Gastrocnemius medialis (tissue), 4 donors: ENCODE measurements at places on chromosomes 3 and 15. TPM values are rescaled to one million over a fixed set of nuclear protein-coding genes. Genes with fewer than 3 reads are reported as not detected.

The GABRR3 gene
- not detected for total RNA-seq

- H3K27me3 ChIP-seq: peaks cover 3% of the 10 kb centered on the region
- no peak overlapping the region for H3K4me3 ChIP-seq
- no peaks in the 10 kb centered on the region for H3K4me1 ChIP-seq
- H3K36me3 ChIP-seq: no peaks in the 10 kb centered on the region
Measured at GRCh38 chr3:72641072-72641471, 207.2 kb downstream of the SHQ1 start.

- no peaks in the 10 kb centered on the region for H3K36me3 ChIP-seq
- DNase-seq: no peak
- H3K27me3 ChIP-seq: no peaks in the 10 kb centered on the region
- peaks cover 46% of the 10 kb centered on the region for H3K4me1 ChIP-seq
- no peak overlapping the region for H3K4me3 ChIP-seq
- H3K27ac ChIP-seq: peak overlapping the region; percentile 82
Measured at GRCh38 chr3:188287339-188287738, 133.4 kb downstream of the LPP start.

- peak; percentile 32 for DNase-seq
- H3K27me3 ChIP-seq: no peaks in the 10 kb centered on the region
- no peak overlapping the region for H3K27ac ChIP-seq
- H3K4me1 ChIP-seq: no peaks in the 10 kb centered on the region
Measured at GRCh38 chr3:100590114-100590839, 19.1 kb upstream of the ADGRG7 start.

The CIAO2A gene
- total RNA-seq: 59.4 TPM

The SYNM gene
- 200 TPM for total RNA-seq

- no peaks in the 10 kb centered on the region for H3K4me1 ChIP-seq
- no peaks in the 10 kb centered on the region for H3K36me3 ChIP-seq
- no peak overlapping the region for H3K27ac ChIP-seq
- DNase-seq: no peak
Measured at GRCh38 chr15:101054116-101054515, 135.0 kb downstream of the LRRK1 start.

DNA sequence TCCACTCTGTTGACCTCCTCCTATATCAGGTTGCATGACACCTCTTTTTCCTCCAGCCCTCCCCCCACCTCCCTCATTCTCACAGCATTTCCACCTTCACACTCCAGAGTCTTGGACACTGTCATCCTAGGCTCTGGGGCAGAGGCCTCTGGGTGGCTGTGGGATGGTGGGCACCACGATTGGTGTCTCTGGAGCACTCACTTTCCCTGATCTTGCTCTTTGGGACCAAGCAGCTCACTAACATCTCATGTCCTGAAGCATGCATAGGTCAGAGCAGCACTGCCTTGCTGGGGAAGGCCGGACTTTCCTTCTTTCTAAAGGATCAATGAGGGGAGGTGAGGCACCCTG is 14.9 kb downstream of the ZBTB47 start:
- peaks cover 26% of the 10 kb centered on the region for H3K4me1 ChIP-seq
- DNase-seq: no peak
- peak overlapping the region; percentile 74 for H3K27ac ChIP-seq
- no peaks in the 10 kb centered on the region for H3K27me3 ChIP-seq
- H3K36me3 ChIP-seq: no peaks in the 10 kb centered on the region

GRCh38 chr3:14471690-14472089 is 68.5 kb downstream of the GRIP2 start:
- DNase-seq: no peak
- no peaks in the 10 kb centered on the region for H3K27me3 ChIP-seq
- no peak overlapping the region for H3K27ac ChIP-seq
- no peak overlapping the region for H3K4me3 ChIP-seq
- H3K4me1 ChIP-seq: peaks cover 20% of the 10 kb centered on the region
- H3K36me3 ChIP-seq: no peaks in the 10 kb centered on the region

GRCh38 chr3:23953523-23953922 is 8.4 kb downstream of the NR1D2 start:
- H3K36me3 ChIP-seq: no peaks in the 10 kb centered on the region
- H3K27me3 ChIP-seq: no peaks in the 10 kb centered on the region

GRCh38 chr3:36476286-36476942 is 96.1 kb downstream of the STAC start:
- no peak overlapping the region for H3K4me3 ChIP-seq
- H3K36me3 ChIP-seq: no peaks in the 10 kb centered on the region
- DNase-seq: no peak
- H3K4me1 ChIP-seq: no peaks in the 10 kb centered on the region
- H3K27me3 ChIP-seq: no peaks in the 10 kb centered on the region

GRCh38 chr3:152396867-152397266 is 128.1 kb downstream of the MBNL1 start:
- peaks cover 93% of the 10 kb centered on the region for H3K4me1 ChIP-seq
- peak overlapping the region; percentile 93 for H3K27ac ChIP-seq
- no peaks in the 10 kb centered on the region for H3K27me3 ChIP-seq
- no peak for DNase-seq
- H3K36me3 ChIP-seq: no peaks in the 10 kb centered on the region

GRCh38 chr15:68319997-68320396 is 42.5 kb downstream of the FEM1B start:
- no peak overlapping the region for H3K4me3 ChIP-seq
- H3K27me3 ChIP-seq: no peaks in the 10 kb centered on the region
- H3K36me3 ChIP-seq: no peaks in the 10 kb centered on the region
- DNase-seq: no peak

GRCh38 chr15:45441686-45442085 is 63.3 kb upstream of the GATM start:
- H3K27me3 ChIP-seq: no peaks in the 10 kb centered on the region
- no peak for DNase-seq
- H3K27ac ChIP-seq: no peak overlapping the region
- no peaks in the 10 kb centered on the region for H3K4me1 ChIP-seq

DNA sequence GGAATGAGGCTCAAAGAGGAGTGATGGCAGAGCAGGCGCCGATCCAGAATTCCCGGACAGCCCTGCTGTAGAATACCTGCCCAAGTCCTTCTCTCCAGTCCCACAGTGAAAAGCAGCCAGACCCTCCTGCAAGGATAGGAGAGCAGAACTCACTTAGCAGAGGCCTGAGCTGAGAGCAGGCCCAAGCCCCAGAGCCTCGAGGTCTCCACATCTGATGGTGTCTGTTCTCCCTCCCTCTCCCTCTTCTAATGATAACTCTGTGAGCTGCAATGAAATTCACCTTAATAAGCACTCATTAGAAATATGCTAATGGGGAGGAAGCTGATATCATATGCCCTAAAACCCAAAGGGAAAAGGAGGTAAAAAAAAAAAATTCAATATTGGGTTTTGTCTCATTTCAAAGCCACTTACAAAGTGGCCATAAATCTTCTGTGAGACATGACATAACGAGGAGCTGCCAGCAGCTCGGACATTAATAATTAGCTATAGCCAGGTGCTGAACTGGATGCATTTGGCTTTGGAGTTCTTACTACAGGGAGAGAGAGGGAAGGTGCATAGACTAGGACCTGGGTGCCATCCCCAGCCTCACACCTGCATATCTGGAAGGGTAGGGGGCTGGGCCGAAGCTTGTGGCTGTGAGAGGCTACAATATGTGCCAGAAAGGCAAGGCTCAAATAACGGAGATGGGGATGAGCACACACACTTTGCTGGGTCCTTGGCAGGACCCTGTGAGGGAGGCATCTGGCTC is 108.4 kb downstream of the MEGF11 start:
- no peaks in the 10 kb centered on the region for H3K27me3 ChIP-seq
- DNase-seq: no peak
- H3K4me3 ChIP-seq: no peak overlapping the region
- no peak overlapping the region for H3K27ac ChIP-seq
- no peaks in the 10 kb centered on the region for H3K36me3 ChIP-seq

The PRSS50 gene
- total RNA-seq: not detected

- H3K27ac ChIP-seq: no peak overlapping the region
- no peaks in the 10 kb centered on the region for H3K27me3 ChIP-seq
- H3K4me1 ChIP-seq: no peaks in the 10 kb centered on the region
- no peaks in the 10 kb centered on the region for H3K36me3 ChIP-seq
- DNase-seq: no peak
Measured at GRCh38 chr15:26711445-26711844, 61.4 kb downstream of the GABRB3 start.

The TM4SF4 gene
- not detected for total RNA-seq
